ENCODE measurements at places on chromosomes 2 and 18.

DNA sequence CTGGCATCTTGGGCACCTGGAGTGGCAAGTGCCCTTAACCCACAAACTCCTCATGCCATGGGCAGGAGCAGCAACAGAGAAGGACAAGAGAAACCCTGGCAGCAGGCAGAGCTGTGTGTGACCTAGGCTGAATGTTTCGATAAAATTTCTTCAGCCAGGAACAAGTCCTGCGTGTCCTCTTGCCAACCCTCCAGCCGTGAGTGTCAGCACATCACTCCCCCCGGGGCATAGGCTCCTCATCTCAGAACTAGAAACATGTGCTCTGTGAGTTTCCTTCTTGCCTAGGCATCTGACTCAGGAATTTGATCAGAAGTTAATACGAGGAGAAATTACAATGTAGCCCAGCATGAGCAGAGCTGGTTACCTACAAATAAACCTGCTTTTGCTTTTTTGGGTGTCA, 2.2 kb downstream of the ABCG8 start:
- DNase-seq, result no peak

GRCh38 chr2:222203041-222203440, 95.8 kb downstream of the PAX3 start:
- DNase-seq, result no peak

GRCh38 chr18:22428672-22429071, 11.0 kb upstream of the CTAGE1 start:
- no peak for DNase-seq

- DNase-seq, result no peak
These were observed 123.2 kb downstream of the TMEM17 start for GRCh38 chr2:62382757-62383156.

DNA sequence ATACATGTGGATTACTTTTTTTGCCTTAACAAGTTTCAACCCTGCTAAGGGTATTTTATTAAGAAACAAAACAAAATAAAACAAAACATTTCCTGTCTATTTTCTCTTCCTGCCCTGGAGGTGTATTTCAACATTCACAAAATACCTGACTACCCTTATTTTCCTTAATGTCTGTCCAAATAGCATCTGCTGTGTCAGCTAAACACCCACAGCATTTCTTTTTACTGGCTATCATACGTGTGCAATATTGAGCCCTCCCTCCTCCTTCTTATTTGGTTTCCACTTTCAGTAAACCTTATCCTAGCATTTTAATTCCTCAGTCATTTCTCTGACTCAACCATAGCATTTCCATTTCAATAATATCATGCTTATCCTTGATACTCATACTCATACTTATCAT, 1420.0 kb upstream of the ZEB2 start:
- DNase-seq, result no peak

GRCh38 chr2:140836826-140837225, 1294.0 kb downstream of the LRP1B start:
- no peak for DNase-seq

DNA sequence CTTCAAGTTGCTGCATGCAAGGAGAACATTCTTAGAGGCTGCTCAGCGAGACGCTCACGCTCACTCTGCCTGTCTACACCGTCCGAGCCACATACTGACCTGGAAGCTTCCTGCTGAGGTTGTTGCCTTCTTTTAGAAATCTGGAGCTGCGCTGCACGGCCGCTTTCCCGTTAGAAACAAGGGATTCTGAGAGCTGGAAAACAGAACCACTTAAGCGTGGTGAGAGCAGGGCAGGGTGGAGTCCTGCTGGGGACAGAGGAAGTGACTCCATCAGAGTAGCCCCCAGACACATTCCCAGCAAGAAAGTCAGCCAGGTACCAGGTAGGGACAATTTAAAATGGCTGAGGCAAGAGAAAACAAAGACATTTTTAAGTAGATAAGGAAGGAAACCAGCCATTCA, 135.2 kb downstream of the LAMA1 start:
- DNase-seq, result no peak

All from stimulated activated CD4-positive, alpha-beta T cell treated with anti-CD3 and anti-CD28 coated beads, TNF-alpha, amount 100 ng/mL, for 24 hours (primary cell).